Activated T-helper 2 cell treated with anti-CD3 and anti-CD28 coated beads, Interferon-gamma antibody, Interleukin-2, Interleukin-4, amounts not matched to agents 10 μg/mL and 5 μg/mL and 100 μg/mL, durations not matched to agents 14 hours and 24 hours and 36 hours (primary cell): ENCODE measurements at places on chromosomes 5 and 9.

DNA sequence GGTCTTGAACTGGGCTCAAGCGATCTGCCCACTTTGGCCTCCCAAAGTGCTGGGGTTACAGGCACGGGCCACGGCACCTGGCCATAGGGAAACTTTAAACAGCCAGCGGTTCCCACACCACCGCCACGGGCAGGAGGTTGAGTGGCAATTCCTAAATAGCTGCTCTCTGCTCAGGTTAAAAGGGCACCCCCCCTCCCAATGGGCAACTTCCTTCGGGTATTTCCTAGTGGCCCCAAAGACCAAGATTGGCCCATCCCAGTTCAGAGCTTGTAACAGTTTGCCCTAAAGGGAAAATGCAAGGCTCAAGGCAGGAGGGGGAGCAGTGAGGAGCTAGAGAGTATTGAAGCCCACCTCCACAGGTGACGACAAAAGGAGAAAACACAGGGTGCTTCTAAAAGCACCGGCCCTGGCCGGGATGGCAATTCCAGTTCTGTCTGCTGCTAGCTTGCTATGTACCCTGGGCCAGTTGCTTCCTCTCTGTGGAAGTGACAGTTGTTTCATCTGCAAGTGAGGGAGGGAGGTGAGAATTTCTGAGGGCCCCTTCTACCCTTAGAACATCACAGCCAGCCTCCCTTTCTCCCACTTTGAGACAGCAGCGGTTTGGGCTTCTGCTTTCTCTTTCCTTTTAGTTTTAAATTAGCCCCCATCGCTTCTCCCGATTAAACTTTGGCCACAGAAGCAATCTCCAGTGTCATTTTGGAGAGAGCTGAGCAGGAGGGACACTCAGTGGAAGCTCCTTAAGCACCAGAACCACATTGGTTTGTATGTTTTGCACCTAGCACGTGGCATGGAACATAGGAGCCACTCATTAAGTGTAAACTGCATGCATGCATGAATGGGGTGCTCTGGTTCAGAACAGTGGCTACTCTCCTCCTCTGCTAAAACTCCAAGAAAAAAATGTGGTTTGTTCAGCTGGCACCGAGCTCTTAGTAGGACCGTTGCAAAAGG lies 17.3 kb upstream of the TNIP1 start:
- DNase-seq: no peak
- peaks cover 60% of the 10 kb centered on the region for H3K36me3 ChIP-seq
- peak overlapping the region; percentile 10 for H3K4me3 ChIP-seq
- H3K27ac ChIP-seq: peak overlapping the region; percentile 69

- peaks cover 14% of the 10 kb centered on the region for H3K4me1 ChIP-seq
- DNase-seq: no peak
- H3K4me3 ChIP-seq: no peak overlapping the region
- H3K27me3 ChIP-seq: no peaks in the 10 kb centered on the region
Observed at GRCh38 chr5:40775085-40775845, 19.5 kb upstream of the TTC33 start.

DNA sequence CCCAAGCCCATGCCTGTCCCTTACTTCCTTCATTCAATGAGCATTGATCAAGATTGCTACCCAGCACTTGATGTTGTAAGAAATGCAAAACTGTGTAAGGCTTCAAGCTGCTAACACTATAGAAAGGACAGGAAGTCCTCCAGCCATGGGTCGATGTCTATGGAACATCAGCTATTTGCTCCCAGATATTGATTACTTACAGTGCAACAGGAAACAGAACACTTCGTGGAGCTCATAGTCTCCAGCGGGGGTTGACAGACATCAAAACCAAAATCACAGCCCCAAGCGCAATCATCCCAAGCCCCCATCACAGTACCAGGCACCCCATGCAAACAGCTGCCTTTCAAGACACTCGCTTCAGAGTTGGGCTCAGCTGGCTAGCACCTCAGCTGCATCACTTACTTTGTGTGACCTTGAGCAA lies 26.8 kb upstream of the DUSP1 start:
- no peaks in the 10 kb centered on the region for H3K27me3 ChIP-seq
- DNase-seq: no peak
- peak overlapping the region; percentile 19 for H3K27ac ChIP-seq
- no peak overlapping the region for H3K4me3 ChIP-seq
- H3K36me3 ChIP-seq: no peaks in the 10 kb centered on the region
- peaks cover 15% of the 10 kb centered on the region for H3K4me1 ChIP-seq

- H3K27ac ChIP-seq: no peak overlapping the region
- peaks cover 2% of the 10 kb centered on the region for H3K4me1 ChIP-seq
- H3K27me3 ChIP-seq: no peaks in the 10 kb centered on the region
- DNase-seq: no peak
- H3K4me3 ChIP-seq: no peak overlapping the region
- H3K36me3 ChIP-seq: no peaks in the 10 kb centered on the region
Observed at GRCh38 chr9:38039090-38039906, 29.7 kb downstream of the SHB start.

DNA sequence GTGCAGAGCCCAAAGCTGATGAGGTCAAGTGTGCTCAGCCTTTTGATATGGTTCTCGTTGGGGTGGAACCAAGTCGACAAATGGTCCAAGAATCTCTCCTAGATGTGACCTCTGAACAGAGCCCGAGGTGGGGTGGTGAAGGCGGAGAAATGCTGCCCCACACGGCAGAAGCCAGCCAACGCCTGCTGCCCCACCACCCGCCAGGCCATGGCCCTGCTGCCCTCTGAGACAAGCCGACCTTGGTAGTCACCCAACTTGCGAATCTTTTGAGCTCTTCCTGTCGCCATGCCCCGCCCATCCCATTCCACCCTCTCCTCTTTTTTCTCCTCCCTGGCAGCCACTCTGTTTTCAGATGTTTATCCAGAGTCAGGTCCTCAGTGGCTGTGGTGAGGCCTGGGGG lies 91.5 kb upstream of the EGFLAM start:
- no peak for DNase-seq
- H3K36me3 ChIP-seq: no peaks in the 10 kb centered on the region
- H3K4me3 ChIP-seq: no peak overlapping the region
- no peak overlapping the region for H3K27ac ChIP-seq

GRCh38 chr9:109238655-109239054 lies 71.6 kb upstream of the FRRS1L start:
- no peak for DNase-seq
- no peak overlapping the region for H3K4me3 ChIP-seq
- no peaks in the 10 kb centered on the region for H3K36me3 ChIP-seq

DNA sequence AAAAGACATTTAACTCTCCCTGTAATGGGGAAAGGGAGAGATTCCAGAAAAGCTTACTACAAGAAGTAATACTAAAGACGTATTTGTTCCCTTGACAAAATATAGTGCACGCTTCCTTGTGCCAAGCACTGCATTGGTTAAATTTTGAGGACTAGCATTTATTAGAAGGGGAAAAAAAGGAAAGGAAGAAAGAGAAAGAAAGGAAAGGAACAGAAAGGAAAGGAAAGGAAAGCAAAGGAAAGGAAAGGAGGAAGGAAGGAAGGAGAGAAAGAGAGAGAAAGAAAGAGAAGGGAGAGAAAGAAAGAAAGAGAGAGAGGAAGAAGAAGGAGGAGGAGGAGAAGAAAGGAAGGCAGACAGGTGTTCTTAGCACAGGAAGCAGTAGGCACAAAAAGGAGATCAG lies 110.1 kb upstream of the CDH6 start:
- H3K4me1 ChIP-seq: no peaks in the 10 kb centered on the region
- no peak for DNase-seq
- no peak overlapping the region for H3K27ac ChIP-seq
- no peak overlapping the region for H3K4me3 ChIP-seq
- no peaks in the 10 kb centered on the region for H3K27me3 ChIP-seq

DNA sequence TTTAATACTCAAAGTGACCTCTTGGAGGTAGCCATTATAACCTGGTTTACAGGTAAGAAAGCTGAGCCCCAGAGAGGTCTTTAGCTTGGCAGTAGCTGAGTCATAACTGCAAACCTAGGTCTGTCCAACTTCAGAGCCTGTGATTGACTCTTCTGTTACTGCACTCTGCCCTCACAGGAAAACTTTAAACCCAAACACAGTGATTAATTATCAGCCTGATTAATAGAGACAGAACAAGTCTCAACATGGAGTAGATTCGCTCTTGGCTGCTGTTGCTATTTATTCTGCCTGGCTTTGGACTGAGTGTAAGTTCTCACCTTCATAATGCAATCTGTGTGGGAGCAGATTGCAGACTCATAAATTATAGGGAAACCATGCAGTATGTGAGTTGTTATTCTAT lies 27.4 kb upstream of the TXN start:
- peaks cover 5% of the 10 kb centered on the region for H3K27me3 ChIP-seq
- no peak overlapping the region for H3K4me3 ChIP-seq
- H3K27ac ChIP-seq: no peak overlapping the region
- no peaks in the 10 kb centered on the region for H3K4me1 ChIP-seq

- peaks cover 39% of the 10 kb centered on the region for H3K36me3 ChIP-seq
- peaks cover 2% of the 10 kb centered on the region for H3K4me1 ChIP-seq
- H3K27me3 ChIP-seq: no peaks in the 10 kb centered on the region
Observed at GRCh38 chr5:177232761-177233160, 70.8 kb downstream of the RAB24 start.

- no peaks in the 10 kb centered on the region for H3K4me1 ChIP-seq
- H3K27ac ChIP-seq: no peak overlapping the region
- no peaks in the 10 kb centered on the region for H3K27me3 ChIP-seq
Observed at GRCh38 chr5:172356047-172356446, 72.5 kb upstream of the UBTD2 start.

GRCh38 chr5:5217371-5217770 lies 77.2 kb downstream of the ADAMTS16 start:
- no peak overlapping the region for H3K4me3 ChIP-seq
- no peaks in the 10 kb centered on the region for H3K36me3 ChIP-seq
- H3K27ac ChIP-seq: no peak overlapping the region

DNA sequence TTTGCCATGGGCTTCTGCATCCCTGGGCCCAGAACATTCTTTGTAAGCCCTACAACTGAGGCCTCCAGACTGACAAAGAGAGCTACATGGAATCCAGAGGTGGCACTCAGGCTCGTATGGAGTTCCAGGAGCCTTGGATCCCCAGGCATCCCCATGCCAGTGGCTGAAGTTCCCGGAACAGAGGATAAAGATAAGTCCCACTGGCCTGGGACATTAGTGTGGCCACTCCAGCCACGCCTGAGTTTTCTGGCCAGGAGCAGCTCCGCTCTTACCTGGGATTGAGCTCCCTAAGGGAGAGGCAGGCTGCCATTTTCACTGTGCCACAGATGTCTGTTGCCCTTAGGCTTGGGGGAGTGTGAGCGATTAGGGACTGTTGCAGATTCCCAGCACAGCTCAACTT lies 656.3 kb upstream of the FAM174A start:
- H3K4me3 ChIP-seq: no peak overlapping the region
- no peaks in the 10 kb centered on the region for H3K27me3 ChIP-seq
- H3K4me1 ChIP-seq: no peaks in the 10 kb centered on the region
- H3K36me3 ChIP-seq: no peaks in the 10 kb centered on the region
- no peak overlapping the region for H3K27ac ChIP-seq
- no peak for DNase-seq

DNA sequence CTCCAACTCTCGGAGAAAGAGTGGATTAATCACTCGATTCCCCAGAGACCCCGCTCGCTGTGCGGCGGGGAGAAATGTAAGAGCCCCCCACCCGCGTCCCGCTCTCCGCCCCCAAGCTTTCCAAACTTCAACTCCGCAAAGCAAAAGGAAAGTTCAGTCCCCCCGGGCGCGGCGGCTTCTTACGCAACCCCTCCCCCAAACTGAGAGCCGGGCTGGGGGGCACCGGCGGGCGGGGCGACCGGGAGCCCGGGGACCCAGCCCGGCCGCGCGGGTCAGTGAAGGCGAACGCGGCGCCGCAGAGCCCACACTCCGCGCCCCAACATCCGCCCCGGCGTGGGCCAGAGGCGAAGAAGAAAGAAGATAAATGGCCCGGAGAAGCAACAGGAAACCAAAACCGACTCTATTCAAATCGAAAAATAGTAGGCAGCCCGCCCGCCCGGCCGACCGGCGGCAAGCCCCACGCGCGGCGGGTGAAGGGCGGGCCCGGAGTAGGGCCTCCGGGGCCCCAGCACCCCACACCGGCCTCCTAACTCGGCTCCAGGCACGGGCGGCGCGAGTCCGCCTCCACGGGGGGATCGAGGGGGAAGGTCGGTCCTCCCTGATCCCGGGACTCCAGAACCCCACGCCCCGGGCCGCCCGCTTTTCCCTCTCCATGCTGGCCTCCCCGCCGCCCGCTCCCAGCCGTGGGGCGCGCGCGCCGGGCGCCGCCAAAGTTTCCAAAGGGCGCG lies 720 bp downstream of the NOTCH1 start:
- DNase-seq: peak; percentile 67
- H3K27ac ChIP-seq: peak overlapping the region; percentile 65
- H3K27me3 ChIP-seq: no peaks in the 10 kb centered on the region
- peaks cover 44% of the 10 kb centered on the region for H3K36me3 ChIP-seq

DNA sequence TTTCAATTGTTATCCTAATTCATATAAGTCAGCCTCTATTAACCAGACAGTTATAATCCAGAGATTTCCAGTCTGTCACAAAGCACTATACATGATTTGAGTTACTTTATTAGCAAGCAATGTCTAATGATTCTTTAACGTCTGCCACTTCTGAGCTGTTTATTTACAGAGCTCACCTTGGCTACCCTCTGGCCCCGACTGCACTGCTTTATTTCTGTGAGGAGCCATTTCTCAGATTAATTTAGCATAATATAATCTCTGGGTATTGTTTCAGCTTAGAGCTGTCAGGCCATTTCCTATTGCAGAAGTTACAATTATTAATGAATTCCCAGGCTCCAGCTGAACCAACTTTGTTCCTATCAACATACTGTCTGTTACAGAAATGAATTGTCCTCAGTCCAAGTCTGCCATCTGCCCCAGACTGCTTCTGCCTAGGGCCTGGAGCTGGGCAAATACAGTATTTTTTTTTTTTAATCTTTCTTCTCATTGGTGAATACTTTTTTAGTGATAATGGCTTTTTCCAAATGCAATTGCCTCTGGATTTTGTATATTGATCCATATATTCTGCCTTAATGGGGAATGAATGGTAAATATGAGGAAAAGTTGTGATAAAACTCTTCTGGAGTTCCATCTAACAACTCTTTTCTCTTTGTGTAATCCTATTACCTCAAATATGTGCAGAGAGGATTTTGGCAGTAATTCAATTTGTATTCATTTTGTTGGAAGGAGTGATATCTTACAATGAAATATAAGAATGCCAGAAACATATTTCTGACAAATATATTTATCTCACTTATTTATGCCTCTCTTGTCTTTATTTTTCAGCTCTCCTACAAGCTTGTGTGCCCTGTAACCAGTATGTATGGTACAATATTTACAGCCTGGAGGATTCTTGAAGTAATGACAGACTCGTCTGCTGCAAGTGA lies 104.7 kb downstream of the FOCAD start:
- peaks cover 13% of the 10 kb centered on the region for H3K4me1 ChIP-seq
- H3K27me3 ChIP-seq: no peaks in the 10 kb centered on the region
- DNase-seq: no peak
- no peak overlapping the region for H3K4me3 ChIP-seq

DNA sequence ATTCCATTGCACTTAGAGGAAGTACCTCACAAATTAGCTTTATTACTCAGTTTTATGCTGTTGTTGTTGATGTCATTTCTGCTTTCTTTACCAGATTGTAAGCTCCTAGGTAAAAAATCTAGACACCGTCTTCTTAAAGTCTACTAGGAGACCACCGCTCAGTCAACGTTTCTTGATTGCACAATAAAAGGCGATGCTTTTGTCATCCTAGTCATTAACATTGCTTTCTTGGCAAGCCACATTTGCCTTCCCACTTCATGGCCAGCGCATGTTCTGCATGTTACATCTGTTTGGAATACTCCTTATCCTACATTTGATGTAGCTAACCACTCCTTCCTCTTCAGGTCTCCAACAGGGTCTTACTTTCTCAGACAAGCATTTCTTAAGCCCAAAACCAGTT lies 464.0 kb upstream of the TUSC1 start:
- no peak overlapping the region for H3K27ac ChIP-seq
- H3K27me3 ChIP-seq: no peaks in the 10 kb centered on the region
- DNase-seq: no peak
- no peak overlapping the region for H3K4me3 ChIP-seq
- no peaks in the 10 kb centered on the region for H3K36me3 ChIP-seq

GRCh38 chr9:27437652-27438373 lies 86.3 kb upstream of the IFNK start:
- DNase-seq: no peak
- H3K4me1 ChIP-seq: peaks cover 2% of the 10 kb centered on the region
- H3K27me3 ChIP-seq: no peaks in the 10 kb centered on the region
- H3K27ac ChIP-seq: no peak overlapping the region
